ENCODE measurements at places on chromosomes 4 and X.

DNA sequence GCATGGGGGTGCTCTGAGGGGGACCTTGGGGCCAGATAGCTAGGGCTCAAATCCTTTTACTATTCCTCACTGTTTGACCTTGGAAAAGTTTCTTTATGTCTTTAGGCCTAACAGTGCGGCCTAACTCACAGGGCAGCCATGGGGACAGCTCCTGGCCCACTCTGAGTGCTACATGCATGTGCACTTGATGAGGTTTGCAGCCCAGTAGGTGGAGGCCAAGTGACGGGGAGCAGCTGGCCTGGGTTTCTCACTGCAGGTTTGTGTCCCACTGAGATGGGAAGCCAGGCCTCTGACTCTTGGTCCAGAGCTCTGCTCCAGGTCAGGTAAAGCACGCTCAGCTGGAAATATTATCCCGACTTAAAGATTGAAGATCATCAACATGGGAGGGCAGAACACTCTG, 102.8 kb downstream of the SLC2A9 start:
- DNase-seq = no peak

DNA sequence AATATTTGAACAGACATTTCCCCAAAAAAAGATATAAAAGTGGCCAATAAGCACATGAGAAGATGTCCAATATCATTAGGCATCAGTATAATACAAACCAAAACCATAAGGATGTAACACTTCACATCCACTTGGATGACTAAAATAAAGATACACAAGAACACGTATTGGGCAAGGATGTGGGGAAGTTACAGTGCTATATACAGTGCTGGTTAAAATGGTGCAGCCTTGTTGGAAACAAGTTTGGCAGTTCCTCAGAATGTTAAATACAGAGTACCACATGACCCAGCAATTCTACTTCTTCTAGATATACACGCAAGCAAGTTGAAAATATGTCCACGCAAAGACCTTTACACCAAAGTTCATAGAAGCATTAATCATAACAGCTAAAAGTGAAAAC, 58.9 kb downstream of the HAUS3 start:
- no peak for DNase-seq

GRCh38 chrX:103792916-103793544, 16.4 kb downstream of the PLP1 start:
- DNase-seq = no peak

DNA sequence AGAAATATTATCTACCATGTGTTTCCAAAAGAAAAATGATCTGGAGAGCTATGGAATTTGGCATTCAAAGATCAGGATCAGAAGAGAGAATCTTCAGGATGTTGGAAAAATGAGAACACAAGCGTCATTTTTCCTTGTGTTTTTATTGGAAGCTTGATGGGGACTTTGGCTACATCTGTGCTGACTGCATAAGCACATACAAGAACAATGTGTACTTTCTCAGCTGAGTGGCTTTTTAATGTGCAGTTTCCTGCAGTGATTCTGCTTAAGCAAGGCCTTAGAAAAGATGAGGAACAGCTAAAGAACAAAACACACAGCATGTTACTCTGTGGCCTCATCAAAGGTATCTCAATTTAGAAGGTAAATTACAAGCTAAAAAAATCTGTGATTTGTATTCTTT, 1039.9 kb downstream of the GLUD2 start:
- no peak for DNase-seq

DNA sequence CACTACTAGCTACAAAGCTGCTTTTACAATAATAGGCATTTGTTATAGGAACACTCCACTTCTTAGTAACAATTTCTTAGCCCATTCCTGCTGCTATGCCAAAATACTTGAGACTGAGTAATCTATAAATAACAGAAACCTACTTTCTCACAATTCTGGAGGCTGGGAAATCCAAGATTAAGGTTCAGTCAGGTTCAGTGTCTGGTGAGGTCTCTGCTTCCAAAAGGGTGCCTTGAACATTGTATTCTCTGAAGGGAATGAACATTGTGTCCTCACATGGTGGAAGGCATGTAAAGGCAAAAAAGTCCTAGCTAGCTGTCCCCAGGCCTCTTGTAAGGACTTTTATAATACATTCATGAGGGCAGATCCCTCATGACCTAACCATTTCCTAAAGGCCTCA, 7.0 kb downstream of the SLC9B1 start:
- no peak for DNase-seq

Data from activated T-cell treated with anti-CD3 and anti-CD28 coated beads for 48 hours (primary cell).